Stimulated activated CD4-positive, alpha-beta T cell treated with anti-CD3 and anti-CD28 coated beads, Interleukin-1b, Interleukin-23, amount 100 ng/mL, for 24 hours (primary cell): ENCODE measurements at places on chromosomes 6 and 20.

GRCh38 chr6:75368151-75368779 lies 83.7 kb upstream of the TMEM30A start:
- DNase-seq: no peak

GRCh38 chr6:83767033-83767432 lies 58.1 kb upstream of the SNAP91 start:
- no peak for DNase-seq

DNA sequence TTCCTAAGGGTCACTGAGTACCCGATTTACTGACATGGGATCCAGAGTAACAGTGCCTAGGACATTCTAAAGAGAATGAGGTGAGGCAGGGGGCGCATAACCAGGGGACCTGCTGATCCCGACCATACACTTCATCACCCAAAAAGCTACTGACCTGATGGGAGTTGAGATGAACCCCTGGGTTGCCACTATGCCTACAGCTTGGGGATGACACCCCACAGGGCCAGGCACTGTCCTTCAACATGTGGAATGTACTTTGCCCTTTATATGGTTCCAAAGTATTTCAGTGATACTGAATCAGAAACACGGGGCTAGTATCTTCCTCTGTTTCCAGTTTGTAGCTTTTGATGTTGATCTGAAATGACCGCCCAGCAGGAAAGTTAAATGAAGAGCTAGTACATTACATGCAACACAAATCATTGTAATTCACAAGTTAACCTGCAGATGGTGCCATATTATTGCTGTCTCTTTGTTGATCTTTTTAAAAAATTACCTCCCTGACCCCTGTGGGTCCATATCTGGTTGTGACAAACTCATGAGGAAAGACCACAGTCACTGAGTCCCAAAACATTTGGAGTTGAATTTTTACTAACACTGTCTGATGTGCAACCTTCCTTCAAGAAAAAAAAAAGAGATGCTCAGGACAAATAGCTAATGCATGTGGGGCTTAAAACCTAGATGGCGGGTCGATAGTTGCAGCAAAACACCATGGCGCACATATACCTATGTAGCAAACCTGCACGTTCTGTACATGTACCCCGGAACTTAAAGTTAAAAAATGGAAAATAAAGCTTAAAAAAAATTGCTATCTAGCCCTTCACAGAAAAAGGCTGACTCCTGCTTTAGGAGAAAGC lies 42.7 kb upstream of the GCNT2 start:
- no peak for DNase-seq

DNA sequence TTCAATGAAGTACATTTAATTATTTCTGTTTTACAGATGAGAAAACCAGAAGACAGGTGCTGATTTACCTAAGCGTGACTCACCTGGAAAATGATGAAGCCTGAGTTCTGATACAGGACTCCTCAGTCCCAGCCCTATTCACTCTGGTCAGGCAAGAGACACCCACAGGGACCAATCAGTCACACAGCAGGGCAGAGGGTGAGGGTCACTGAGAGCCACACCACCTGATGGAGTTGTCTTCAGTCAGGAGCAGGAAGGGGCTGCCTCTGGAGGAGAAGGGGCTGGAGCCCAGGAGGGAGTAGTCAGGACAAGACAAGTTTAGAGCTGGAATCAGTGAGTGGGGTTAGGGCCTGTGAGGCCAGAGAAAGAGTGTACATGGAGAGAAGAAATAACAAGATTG lies 251.2 kb upstream of the MOCS1 start:
- DNase-seq: no peak

- DNase-seq: no peak
These were observed 84.8 kb downstream of the CD40 start for GRCh38 chr20:46202766-46203509.

DNA sequence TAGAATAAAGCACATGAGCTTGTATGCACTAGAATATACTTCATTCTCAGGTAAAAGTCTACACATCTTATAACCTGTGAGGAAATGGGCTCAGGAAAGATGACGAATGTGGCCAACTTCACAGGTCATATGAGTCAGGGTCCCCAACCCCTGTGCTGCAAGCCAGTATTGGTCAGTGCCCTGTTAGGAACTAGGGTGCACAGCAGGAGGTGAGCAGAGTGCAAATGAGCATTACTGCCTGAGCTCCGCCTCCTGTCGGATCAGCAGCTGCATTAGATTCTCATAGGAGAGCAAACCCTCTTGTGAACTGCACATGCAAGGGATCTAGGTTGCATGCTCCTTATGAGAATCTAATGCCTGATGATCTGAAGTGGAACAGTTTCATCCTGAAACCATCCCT lies 182.3 kb downstream of the TRDN start:
- no peak for DNase-seq

GRCh38 chr6:25192590-25193459 lies 86.3 kb upstream of the CARMIL1 start:
- DNase-seq: no peak

DNA sequence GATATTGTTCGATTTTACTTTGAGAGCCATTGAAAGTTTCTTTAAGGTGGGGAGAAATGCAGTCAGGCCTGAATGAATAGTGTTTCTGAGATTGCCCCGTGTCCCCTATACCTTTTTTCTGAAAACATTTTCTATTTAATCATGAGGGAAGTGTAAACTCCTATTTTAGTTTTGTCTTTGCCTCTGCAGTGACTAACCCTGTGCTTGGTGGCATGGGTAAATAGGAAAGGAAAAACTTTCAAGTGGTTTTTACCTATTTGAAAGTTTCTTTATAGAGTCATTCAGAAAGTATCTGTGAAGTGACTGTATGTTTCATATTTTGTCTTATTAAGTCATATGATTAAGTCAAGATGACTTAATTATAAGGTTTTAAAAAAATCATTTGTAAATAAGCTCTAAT lies 14.5 kb downstream of the SNRNP48 start:
- no peak for DNase-seq

DNA sequence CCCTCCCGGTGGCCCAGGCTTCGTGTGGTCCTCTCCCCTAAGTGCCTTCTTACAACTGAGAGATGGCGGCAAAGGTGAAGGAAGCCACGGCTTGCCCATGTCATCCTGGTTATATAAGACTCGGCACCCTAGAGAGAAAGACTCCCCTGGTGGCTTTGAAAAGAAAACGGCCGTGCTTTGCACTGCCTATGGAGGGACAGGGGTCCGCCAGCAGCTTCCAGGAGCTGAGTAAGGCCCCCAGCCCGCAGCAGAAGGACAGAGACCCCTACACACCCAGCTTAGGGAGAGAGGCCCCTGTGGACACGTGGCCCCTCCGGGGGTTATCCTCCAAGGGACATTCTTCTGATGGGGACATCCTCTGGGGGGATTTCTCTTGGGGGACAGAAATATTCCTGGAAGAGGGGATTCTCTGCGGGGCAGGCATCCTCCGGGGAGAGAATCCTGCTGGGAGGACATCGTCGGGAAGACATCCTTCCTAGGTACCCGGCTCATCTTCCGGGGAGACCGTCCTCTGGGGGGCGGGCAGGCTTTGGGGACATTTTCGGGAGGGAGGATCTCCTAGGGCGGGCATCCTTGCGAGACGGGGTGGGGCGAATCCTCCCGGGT lies 511 bp upstream of the OGFR start:
- DNase-seq: no peak

DNA sequence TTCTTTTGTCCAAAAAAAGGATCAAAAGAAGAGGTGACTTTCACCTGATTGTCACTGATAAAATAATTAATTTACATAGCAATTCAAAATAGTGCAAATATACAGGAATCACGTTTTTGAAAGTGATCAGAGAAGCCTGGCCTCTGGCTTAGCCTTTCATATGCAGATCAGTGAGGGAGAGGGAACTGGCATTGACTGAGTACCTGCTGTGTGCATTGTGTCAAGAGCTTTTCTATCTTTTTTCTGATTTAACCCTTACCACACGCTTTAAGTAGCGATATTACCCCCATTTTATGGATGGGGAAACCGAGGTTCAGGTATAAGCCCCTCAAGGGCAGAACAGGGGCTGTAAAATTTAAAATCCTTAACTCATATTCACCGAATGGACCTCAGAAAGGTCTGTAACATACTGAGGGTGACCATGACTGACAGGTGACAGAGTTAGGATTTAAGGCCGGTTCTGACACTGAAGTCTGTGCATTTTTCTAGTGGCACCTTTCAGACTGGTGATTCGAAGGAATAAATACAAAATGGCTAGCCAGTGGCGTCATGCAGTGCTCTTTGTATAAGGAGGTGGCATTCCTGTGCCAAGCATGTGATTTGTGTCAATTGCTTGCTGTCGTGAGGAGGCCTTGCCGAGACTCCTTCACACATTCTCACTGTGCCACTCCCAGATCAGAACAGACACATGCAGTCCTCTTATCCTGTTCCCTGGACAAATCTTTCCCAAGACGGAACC lies 310.2 kb downstream of the TSHZ2 start:
- DNase-seq: no peak

DNA sequence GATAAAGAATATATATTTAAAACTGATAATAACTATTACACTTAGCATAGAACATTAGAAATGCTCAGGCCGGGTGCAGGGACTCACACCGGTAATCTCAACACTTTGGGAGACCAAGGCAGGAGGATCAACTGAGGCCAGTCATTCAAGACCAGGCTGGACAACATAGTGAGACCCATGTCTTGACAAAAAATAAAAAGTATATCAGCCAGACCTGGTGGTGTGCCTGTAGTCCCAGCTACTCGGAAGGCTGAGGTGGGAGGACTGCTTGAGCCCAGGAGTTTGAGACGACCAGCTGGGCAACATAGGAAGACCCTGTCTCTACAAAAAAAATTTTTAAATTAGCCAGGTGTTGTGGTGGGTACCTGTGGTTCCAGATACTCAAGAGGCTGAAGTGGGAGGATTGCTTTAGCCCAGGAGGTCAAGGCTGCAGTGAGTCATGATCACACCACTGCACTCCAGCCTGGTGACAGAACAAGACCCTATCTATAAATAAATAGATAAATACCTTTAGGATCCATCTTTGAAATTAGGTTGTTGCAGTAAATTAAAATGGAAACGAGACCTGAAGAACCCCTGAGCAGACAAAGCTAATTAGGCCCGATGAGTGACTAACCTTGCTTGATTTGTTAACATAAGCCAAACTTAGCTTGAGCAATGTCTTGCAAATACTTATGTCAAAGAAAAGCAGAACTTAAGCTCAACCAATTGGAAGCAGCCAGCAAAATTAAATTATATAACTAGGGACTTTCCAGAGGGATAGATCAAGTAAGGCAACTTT lies 75.8 kb upstream of the E2F3 start:
- no peak for DNase-seq

- no peak for DNase-seq
These were observed 31.5 kb upstream of the RANBP9 start for GRCh38 chr6:13742961-13743735.
